ENCODE measurements at places on chromosomes 5 and 9.

DNA sequence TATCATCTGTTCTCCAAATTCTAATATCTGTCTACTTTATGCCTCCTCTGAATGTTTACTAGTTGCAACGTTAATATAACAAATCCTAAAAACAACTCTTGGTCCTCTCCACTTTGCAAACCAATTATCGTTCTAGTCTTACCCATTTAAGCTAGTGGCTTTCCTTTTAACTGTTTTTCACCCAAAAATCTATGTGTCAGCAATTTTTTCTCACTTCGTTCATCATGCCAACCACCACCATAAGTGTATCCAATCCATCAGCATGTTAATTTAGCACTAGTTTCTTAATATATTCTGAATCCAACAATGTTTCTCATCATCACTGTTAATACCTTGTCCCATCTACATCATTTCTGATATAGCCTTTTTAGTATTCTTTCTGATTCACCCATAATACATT is 90.0 kb upstream of the RORB start:
- DNase-seq, result no peak

GRCh38 chr5:155871623-155872022 is 455.3 kb upstream of the SGCD start:
- no peak for DNase-seq

- peak; percentile 76 for DNase-seq
Measured at GRCh38 chr5:43039471-43040286, 440 bp downstream of the ANXA2R start.

- DNase-seq, result peak; percentile 55
Measured at GRCh38 chr5:151719228-151720000, 32.7 kb upstream of the SPARC start.

GRCh38 chr9:136012651-136013050 is 51.5 kb upstream of the UBAC1 start:
- DNase-seq, result peak; percentile 44

DNA sequence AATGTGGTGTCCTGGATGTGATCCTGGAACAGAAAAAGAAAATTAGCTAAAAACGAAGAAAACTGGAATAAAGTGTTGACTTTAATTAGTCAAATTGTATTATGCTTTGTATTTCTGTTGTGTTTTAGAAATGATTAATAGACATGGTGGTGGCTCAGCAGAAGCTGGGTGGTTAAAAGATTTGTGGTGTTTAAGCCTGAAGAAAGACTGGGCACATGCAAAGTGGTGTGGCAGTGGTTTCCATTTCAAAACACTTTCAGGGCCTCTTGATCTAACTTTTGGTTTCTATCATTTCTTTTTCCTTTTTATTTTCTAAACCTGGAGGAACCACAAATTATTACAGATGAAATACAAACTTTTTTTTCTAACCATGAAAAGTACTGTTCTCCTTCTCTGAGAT is 44.1 kb downstream of the ADGRV1 start:
- no peak for DNase-seq

GRCh38 chr9:2066312-2067273 is 51.4 kb downstream of the SMARCA2 start:
- no peak for DNase-seq

GRCh38 chr9:77424993-77425392 is 223.1 kb downstream of the GNA14 start:
- no peak for DNase-seq

- no peak for DNase-seq
Measured at GRCh38 chr5:147756566-147756965, 26.0 kb downstream of the JAKMIP2 start.

- DNase-seq, result no peak
Measured at GRCh38 chr9:129209580-129209979, 31.5 kb upstream of the IER5L start.

- no peak for DNase-seq
Measured at GRCh38 chr9:137542486-137542885, 7.7 kb downstream of the PNPLA7 start.

- no peak for DNase-seq
Measured at GRCh38 chr9:78707080-78707479, 410.2 kb downstream of the PSAT1 start.

- DNase-seq, result no peak
Measured at GRCh38 chr9:113467183-113467582, 3.7 kb downstream of the RGS3 start.

- no peak for DNase-seq
Measured at GRCh38 chr5:4640795-4641194, 499.3 kb upstream of the ADAMTS16 start.

DNA sequence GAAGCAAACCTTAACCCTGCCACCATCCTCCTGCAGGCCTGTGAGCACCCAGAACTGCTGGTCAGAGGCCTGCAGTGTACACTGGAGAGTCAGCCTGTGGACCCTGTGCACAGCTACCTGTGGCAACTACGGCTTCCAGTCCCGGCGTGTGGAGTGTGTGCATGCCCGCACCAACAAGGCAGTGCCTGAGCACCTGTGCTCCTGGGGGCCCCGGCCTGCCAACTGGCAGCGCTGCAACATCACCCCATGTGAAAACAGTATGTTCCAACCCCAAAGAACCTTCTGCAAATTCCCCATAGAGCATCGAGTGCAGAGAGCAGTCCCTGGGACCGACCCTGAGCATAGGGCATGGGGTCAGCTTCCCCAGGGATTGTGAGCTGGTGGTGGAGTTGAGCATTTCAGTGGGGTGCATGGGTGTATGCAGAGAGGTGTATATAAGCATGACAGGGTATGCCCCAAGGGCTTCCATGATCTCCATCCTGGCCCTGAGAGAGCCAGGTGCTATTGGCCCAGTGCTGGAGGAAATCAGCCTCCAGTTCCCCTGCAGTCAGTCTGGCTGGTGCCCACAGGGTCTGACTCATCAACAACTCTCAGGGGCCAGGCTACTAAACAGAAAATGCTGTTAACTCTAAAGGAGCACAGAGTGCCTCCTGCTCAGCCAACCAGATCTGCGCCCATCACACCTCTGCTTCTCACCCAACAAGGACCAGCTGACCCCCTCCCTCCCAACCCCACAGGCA is 126.2 kb downstream of the SAXO1 start:
- DNase-seq, result no peak

GRCh38 chr5:3612591-3613042 is 17.0 kb downstream of the IRX1 start:
- no peak for DNase-seq

- no peak for DNase-seq
Measured at GRCh38 chr9:34387239-34387638, 10.5 kb upstream of the MYORG start.

GRCh38 chr5:91386120-91386519 is 3.0 kb upstream of the ARRDC3 start:
- DNase-seq, result no peak

- no peak for DNase-seq
Measured at GRCh38 chr5:177389241-177390169, 5.3 kb downstream of the SLC34A1 start.

- DNase-seq, result no peak
Measured at GRCh38 chr9:111030492-111030891, 7.8 kb downstream of the LPAR1 start.

DNA sequence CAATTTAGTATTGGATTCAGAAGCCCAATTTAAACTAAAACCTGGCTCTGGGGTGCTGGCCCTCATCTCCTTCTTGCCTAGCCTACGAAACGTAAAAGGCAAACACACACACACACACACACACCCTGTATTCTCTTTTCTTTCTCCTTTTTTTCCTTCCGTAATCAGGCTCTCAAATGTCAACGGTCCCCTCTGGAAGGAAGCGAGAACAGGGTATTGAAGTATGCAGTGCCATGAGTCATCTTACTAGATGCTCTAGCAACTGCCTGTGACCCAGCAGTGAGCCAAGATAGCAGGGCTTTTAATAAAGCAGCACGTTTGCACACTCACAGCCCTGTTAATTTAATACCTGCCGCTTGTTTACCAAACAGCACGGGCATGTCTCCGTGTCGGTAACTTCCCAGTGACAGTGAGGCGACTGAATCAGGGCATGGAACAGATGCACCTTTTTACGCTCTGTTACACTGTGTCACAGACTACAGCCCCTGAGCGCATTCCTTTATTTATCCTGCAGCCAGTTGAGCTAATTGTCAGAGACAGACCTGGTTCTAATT is 243.8 kb downstream of the BNC2 start:
- DNase-seq, result peak; percentile 29

GRCh38 chr9:37761511-37761910 is 7.9 kb downstream of the TRMT10B start:
- DNase-seq, result no peak

DNA sequence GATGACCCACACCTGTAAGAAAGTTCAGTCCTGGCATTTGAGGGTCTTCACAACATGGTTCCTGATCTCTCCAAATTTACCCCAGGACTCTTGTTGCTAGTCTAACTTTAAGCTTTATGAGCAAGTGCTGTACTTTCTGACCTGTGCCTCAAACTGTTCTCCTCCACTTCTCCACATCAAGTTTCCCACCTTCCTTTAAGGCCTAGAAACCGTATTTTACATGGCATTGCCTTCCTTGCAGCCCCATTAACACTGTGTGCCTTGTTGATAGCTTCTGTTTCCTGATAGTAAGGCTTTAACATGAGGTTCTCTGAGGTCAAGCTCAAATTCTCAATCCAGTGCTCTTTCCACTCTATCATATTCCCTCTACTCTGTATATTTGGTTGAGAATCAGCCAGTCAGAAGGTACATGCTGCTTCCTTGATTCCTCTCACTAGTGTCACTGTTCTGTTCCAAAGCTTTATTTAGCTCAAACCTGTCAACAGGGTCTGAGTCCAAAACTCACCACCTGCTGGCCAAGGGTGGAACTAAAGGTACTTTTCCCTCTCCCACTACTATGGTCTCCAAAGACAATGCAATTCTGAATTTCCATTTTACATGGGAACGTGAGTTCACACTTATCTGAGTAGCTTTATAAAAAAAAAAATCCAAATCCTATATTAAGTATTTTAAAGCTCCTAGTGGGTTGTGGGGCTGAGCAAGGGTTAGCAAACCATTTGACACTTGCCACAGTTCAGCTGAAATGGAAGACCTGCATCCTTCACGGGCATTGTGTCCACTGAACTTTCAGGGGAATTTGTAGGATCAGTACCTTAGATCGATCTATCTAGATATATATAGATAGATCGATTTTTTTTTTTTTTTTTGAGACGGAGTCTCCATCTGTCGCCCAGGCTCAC is 21.1 kb downstream of the VCP start:
- DNase-seq, result peak; percentile 40

GRCh38 chr9:136247947-136248637 is 2.5 kb upstream of the QSOX2 start:
- no peak for DNase-seq

DNA sequence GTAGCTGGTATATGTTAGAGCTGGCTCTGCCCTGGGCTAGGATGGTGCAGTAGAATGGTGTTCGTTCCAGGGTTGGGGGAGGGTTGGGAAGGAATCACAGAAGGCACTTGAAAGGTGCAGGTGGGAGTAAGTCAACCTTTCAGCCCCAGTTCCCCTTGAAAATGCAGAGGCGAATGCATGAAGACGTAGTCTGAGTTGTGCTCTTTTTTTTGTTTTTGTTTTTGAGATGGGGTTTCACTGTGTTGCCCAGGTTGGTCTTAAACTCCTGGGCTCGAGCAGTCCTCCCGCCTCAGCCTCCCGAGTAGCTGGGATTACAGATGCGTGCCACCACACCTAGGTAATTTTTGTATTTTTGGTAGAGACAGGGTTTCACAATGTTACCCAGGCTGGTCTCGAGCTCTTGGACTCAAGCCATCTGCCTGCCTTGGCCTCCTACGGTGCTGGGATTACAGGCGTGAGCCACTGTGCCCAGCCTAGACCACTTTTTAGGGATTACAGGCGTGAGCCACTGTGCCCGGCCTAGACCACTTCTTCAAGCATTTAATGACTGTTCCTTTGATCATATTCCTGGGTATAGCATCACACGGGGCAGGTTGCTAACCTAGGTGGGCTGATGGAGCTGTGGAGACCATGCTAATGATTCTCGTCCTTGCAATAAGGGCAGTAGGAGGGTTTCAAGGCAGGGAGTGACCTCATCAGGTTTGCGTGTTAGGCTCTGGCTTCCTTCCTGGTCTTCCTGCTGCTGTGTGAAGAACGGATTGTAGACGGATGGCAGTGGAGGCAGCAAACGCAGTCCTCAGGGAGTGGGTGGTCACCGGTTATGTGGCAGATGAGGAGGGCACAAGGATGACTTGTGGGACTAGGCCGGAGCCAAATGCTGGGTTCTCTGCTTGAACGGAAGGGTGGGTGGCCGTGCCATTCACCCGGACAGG is 13.7 kb downstream of the EHMT1 start:
- no peak for DNase-seq

DNA sequence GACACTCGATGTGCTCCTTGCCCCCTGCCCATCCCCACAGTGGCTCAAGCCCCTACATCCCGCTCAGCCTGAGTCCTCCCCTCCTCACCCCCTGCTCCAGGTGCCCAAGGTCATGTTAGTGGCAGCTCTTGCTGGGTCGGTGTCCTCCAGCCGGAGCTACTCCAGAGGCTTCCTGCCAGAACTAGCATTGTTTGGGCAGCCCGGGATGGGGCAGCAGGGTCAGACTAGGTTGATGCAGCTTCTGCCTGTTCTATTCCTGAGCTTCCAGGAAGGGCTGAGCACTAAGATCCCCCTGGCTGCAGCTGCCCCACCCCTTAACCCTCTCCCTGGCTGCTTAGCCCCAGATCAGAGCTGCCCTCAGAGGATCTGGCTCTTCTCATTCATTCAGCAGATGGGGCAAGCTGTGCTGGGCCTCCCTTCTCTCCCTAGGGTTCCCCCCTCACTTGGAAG is 671 bp downstream of the RGS14 start:
- no peak for DNase-seq

- peak; percentile 64 for DNase-seq
Measured at GRCh38 chr9:131299346-131299960, 9.9 kb downstream of the PLPP7 start.

GRCh38 chr5:126595486-126596083 is 566 bp upstream of the ALDH7A1 start:
- no peak for DNase-seq

DNA sequence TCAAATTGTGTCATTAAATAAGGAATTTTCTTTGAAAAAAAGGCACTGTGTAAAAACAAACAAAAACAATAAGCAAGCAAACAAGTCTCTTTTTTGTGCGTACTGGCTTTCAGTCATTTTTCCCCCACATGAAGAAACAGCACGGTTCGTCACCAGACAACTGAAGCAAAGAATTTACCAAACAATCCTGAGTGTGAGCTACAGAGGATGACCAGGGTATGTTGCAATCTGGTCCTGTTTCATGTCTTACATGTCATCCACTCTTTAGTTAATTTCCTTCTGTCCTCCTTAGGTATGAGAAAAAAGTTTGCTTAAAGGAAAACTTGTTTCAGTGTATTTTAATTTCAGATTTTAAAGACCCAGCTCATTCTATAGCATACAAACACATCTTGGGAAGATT is 1080.7 kb upstream of the NUDT12 start:
- DNase-seq, result no peak

- no peak for DNase-seq
Measured at GRCh38 chr5:168613996-168614395, 34.8 kb upstream of the PANK3 start.

GRCh38 chr9:86126998-86127972 is 27.9 kb upstream of the GOLM1 start:
- peak; percentile 48 for DNase-seq

- no peak for DNase-seq
Measured at GRCh38 chr5:165119175-165119574, 1613.8 kb downstream of the MAT2B start.

- peak; percentile 40 for DNase-seq
Measured at GRCh38 chr9:35481347-35481975, 8.4 kb upstream of the RUSC2 start.

All from left cardiac atrium (tissue), 4 donors.